ENCODE measurements at places on chromosomes 2 and 18.

- no peak for DNase-seq
These were observed 77.4 kb upstream of the ZCCHC2 start for GRCh38 chr18:62445386-62445917.

- DNase-seq = no peak
These were observed 143.7 kb upstream of the TTC39C start for GRCh38 chr18:23870676-23871380.

- no peak for DNase-seq
These were observed 13.5 kb upstream of the CNDP2 start for GRCh38 chr18:74482697-74483096.

GRCh38 chr2:225379856-225380255 lies 19.7 kb upstream of the NYAP2 start:
- no peak for DNase-seq

GRCh38 chr18:12968619-12969018 lies 20.8 kb downstream of the SEH1L start:
- DNase-seq = no peak
